ENCODE measurements at places on chromosomes 3 and 15.

GRCh38 chr15:85407421-85408269, 27.2 kb downstream of the AKAP13 start:
- no peak for DNase-seq

- DNase-seq: no peak
Measured at GRCh38 chr3:15053541-15053940, 11.6 kb downstream of the MRPS25 start.

GRCh38 chr3:12601072-12601471, 44.2 kb downstream of the MKRN2 start:
- DNase-seq: no peak

DNA sequence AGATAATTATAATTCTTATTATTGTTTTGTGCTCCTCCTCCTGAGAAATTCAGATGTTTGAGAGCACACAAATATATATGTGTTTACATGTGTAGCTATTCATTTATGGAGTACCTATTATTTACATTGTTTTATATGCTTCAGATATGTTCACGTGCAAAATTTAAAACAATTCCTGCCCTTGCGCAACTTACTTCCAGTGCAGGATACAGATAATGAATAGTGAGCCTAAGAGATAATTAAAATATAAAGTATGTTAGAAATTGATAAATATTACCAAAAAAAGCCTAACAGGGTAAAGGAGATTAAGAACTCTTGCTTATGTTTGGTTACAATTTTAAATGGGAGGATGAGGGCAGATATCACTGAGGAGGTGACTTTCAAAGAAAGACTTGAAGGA, 81.7 kb upstream of the DPH6 start:
- DNase-seq: no peak

GRCh38 chr3:48118322-48118721, 69.9 kb downstream of the CDC25A start:
- no peak for DNase-seq

DNA sequence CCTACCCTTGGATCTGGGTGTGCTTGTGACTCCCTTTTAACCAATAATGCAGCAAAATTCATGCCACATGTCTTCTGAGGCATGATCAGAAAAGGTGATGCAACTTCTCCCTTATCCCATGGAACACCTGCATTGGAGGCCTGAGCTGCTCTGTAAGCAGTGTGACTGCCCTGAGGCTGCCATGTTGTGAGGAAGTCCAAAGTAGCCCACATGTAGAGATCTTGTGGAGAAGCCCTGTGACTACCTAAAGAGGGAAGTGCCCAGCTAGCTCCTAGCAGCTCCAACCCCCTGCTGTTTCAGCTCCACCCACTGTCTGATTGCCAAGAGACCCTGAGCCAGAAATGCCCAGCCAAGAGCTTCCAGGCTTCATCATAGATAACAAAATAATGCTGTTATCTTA, 6.4 kb upstream of the NR1D2 start:
- DNase-seq: no peak

GRCh38 chr15:37133602-37134001, 33.3 kb upstream of the MEIS2 start:
- peak; percentile 31 for DNase-seq

DNA sequence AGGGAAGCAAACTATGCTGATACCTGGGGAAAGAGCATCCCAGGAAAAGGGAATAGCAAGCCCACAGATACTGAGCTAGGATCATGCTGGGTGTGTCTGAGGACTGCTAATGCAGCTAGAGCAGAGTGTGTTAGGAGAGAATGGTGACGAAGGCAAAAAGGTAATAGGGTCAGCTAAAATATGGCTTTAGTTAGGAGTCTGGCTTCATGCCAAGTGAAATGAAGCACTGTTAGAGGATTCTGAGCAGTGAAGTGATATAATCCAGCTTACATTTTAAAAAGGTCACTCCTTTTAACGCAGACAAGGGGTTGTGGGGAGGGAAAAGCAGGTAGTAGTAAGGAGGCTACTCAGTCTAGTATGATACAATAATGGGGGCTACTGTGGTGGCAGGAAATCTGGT, 30.4 kb downstream of the SECISBP2L start:
- no peak for DNase-seq

GRCh38 chr3:161316006-161316689, 55.2 kb downstream of the SPTSSB start:
- DNase-seq: no peak

DNA sequence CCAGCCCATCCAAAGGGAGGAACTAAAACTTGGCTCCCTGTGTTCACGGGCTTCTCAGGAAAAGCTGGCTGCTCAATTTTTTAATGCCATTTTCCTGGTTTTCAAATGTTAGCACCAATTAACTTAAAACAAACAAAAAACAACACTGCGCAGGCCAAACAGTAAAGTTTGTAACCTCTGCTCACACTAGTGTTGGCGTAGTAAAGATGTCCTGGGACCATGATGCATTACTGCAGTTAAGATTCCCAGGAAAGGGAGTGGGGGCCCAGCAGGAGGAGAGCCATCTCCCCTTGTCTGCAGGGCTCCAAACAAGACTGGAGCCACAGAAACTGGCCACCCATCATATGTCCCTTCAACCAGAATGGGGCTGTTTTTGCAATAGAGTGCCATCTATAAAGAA, 74.0 kb downstream of the KY start:
- DNase-seq: no peak

DNA sequence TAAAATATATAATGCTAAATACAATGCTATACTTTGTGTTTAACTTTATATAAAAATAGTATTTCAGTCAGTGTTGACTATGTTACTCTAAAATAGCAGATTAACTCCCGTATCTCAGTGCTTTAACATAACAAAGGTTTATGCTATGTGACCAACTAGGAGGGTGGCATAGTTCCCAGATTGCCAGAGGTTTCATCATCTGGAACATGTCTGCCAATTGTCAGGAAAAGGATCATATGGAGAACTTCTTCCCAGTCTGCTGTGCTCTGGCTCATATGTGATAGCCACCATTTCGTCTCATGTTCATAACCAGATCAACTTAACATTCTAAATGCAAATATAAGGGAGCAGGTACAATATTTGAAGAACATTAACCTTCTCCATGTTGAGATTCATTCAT, 720.2 kb downstream of the MCTP2 start:
- DNase-seq: no peak

- DNase-seq: no peak
Measured at GRCh38 chr3:128360705-128361271, 105.9 kb downstream of the DNAJB8 start.

GRCh38 chr3:177426878-177427495, 229.7 kb upstream of the TBL1XR1 start:
- no peak for DNase-seq

DNA sequence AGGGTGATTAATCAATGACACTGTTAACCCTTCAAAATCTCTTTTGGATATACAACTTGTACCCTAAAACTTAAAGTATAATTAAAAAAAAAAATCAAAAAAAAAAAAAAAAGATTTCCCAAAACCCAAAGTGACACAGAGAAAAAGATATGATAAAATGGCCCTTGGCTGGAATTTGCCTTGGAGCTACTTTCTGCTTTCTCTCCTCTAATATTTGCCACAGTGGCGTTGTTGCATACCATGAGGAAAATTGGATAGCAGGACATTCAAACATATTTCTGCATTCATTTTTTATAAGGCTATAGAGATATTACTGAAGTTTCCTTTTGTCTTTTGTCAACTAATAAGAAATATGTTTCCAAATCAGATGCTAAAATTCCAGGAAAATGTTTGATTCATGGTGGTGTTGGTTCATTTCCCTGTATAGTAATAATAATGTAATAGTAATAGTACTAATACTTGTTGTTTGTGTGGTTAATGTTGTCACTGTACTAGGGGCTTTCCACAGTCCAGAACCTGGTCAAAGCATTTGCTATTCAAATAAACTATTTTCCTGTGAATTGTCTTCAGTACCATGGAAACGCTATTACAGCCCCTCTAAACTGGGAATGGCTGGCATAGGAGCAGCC, 441.3 kb upstream of the THBS1 start:
- no peak for DNase-seq

DNA sequence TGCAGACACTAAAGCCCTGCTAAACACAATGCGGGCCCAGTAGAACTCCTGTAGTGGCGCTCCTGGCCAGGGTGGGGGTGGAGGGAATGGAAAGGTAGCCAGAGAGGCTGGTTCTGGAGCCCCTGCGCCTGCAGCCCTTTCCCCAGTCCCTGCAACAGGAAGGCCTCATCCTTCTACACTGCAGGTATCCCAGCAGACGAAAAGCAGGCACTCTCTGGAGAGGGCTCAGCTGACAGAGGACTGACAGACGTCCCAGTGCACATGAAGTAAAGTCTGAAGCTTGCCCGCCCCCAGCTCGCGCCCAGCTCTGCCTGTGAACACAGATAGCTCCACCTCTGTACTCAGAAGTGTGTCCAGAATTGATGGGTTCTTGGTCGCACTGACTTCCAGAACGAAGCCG, 46.0 kb downstream of the NSMCE3 start:
- no peak for DNase-seq

- DNase-seq: no peak
Measured at GRCh38 chr3:107416886-107417285, 39.6 kb downstream of the CCDC54 start.

GRCh38 chr3:61463191-61463590, 98.2 kb upstream of the PTPRG start:
- DNase-seq: no peak

GRCh38 chr3:32794487-32795308, 23.1 kb upstream of the TRIM71 start:
- no peak for DNase-seq

GRCh38 chr3:45967724-45968123, 24.5 kb downstream of the CXCR6 start:
- no peak for DNase-seq

GRCh38 chr3:163056874-163057497, 1560.4 kb downstream of the OTOL1 start:
- peak; percentile 37 for DNase-seq

DNA sequence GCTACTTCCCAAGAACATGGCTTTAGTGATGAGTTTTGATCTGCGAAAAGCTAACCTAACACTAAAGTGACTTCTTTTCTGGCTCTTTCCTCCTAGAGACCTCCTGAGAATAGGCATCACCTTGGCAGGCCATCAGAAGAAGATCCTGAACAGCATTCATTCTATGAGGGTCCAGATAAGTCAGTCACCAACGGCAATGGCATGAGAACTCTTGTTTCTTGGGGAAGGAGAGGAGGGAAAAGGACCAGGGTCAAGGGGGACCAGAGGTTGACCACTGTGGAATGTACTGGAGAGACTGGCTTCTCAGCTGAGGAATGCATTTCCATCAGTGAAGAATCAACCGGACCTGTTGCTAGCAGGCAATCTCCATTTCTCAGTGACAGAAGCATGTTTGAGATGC, 463.9 kb downstream of the EPHB1 start:
- DNase-seq: no peak

DNA sequence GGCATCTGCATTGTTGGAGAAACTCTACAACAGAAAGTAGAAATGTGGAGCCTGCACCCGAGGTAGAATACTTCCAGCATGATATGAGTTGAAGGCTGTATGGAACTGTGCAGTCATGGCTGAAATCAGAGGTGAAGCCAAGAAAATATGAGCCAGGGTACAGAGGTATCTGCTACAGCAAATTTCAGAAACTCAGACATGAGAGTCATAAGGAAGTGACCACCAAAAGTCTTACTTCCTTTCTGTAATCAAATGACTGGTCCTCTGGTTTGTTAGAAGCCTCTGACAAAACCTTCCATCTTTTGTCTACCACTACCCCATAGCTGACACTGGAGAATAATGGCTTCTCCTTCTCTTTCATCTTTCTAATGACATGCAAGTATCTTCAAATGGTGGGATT, 159.4 kb downstream of the TMEM108 start:
- no peak for DNase-seq

DNA sequence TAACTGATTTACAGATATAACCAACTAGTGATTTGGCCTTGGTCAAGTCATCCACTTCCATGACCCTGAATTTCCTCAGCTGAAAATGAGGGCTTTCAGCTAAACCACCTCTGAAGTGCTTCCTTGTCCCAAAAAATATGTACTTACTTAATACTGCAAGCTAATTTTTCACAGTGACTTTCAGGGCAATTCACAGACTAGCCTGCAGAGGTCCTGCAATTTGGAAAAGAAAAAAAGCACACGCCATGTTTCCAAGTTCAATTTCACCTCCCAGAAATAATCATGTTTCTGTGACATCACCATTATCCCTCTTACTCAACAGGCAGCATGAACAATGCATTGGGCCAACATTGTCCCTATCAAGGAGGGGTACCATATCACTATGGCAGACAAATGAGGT, 218.2 kb downstream of the SHOX2 start:
- no peak for DNase-seq

- no peak for DNase-seq
Measured at GRCh38 chr3:162569314-162569713, 1072.7 kb downstream of the OTOL1 start.

- peak; percentile 90 for DNase-seq
Measured at GRCh38 chr3:194682694-194683310, 2.9 kb upstream of the FAM43A start.

GRCh38 chr15:48888191-48888590, 10.3 kb downstream of the EID1 start:
- no peak for DNase-seq

DNA sequence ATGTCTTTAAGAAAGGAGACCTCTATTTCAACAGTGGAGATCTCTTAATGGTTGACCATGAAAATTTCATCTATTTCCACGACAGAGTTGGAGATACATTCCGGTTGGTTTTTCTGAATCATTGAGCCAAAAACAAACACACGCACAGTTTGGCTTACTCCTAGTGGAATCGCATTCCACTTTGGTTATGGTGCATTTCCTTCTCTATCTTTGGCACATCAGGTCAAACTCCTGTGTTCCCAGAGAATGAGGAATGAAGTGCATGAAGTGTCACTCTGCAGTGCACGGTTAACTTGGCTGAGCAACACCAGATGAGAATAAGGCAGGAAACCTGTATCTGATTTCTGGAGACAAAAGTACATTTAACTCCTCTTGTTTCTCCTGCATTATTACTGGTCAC, 38.5 kb downstream of the HDC start:
- no peak for DNase-seq

- no peak for DNase-seq
Measured at GRCh38 chr15:73918784-73919183, 7.5 kb upstream of the LOXL1 start.

- no peak for DNase-seq
Measured at GRCh38 chr3:186200726-186201125, 91.8 kb upstream of the ETV5 start.

DNA sequence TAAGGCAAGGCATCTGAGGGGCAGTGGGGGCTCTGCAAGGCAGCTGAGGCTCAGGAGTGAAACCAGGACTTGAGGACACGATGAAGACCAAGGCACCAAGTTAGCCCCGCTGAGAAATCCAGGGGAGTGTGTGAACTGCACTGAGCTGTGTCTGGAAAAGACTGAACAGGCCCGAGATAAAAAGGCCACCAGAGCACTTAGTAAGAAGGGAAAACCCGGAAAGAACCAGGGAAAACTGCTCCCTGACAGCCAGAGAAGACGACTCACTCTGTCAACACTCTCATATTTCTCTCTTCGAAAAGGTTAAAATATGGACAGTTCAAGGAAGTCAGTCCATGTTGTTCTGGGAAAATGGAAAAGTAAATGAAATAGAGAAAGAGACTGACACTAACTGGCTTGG, 109.0 kb downstream of the SEC22A start:
- DNase-seq: no peak
